Activated CD4-positive, alpha-beta T cell treated with anti-CD3 and anti-CD28 coated beads for 4 hours (primary cell): ENCODE measurements at places on chromosomes 12 and 14.

GRCh38 chr12:128771681-128772080, 52.1 kb downstream of the SLC15A4 start:
- no peak for DNase-seq

DNA sequence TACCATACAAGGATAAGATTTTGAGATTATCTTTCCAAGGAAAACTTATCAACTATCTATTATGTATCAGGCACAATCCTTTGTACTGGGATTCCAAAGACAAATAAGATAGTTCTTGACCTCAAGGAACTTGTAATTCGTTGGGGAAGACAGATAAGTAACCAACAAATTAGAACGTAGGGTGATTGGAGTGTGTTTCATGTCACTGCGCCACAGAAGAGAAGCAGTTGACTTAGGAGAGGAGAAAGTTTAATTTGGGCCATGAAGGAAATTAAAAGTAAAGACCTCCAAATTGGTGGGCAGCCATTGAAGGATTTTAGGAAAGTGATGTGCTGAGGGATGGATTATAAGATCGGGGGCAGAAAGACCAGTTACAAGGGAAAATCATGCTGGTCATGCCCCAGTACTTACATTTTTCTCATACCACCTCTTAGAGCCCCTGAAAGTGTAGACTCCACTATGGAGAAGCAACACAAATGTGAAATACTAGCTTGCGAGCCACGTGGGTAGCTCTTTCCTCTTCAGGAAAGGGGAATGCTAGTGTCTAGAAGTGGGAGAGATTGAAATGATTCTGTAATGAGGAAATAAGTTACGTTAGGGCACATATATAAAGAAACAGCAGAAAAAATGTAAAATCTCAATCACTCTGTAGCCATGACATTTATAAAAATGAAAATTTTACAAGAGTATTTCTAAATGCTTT, 148.7 kb downstream of the ETV6 start:
- no peak for DNase-seq

DNA sequence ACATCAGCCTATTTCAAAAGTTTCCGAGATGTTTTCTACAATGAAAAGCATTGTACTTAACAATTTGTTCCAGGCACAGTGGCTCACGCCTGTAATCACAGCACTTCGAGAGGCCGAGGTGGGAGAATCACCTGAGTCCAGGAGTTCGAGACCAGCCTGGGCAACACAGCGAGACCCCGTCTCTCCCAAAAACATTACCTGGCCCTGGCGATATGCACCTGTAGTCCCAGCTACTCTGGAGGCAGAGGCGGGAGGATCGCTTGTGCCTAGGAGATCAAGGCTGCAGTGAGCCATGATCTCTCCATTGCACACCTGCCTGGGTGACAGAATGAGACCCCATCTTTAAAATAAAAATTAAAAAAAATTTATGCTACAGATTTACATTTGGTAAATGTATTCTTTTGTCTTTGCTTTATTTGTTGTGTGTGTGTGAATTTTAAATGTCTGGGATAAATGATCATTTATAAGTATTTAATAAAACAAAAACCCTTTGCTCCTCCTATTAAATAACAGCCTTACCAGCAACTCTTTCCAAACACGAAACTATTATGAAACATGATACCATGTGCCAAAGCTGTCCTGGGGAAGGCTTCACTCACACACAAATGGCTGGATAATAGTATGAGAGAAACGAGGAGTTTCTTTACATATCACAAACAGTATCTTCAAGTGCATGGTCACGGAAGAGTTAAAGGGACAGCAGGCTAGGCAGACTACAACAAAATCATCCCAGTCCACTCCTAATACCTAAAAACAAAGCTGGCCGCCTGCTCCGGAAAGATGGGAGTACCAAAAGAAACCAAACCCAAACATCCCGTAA, 1.1 kb downstream of the ATXN3 start:
- no peak for DNase-seq

DNA sequence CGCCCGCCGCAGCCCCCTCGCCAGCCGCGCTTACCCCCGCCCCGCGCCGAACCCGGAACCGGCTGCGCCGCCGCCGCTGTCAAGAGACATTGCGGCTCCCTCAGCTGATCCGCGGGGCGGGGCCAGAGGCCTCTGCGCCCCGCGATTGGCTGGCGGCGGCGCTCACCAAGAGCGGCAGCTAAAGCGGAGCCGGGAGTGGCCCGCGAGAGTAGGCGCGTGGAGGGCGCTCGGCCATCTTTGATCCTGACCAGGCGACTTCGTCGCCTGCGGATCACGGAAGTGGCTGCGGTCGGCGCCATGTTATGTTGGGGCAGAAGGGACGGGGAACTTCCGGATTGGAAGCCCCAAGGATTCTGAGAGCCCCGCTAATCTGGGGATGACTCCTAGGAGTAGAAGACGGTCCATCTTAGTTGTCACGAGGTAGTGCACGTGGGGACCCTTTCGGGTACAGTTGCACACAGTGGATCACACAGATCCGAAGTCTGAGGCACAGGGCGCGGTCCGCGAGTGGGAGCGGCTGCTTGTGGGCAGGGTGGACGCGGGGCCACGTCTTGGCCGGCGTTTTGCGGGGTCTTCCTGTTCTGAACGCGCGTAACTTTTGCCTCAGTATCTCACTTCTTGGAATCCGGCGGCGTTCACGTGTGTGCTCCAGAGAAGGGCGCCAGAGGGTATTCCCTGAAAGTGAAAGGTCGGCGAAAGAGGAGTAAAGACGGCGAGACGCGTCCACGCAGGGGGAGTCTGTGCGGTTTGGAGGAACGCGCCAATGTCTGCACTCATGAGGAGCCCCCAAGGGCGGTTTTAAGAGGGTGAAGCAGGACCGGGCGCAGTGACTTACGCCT, at the start of gene CHFR:
Gene CHFR, minus strand, starts transcription at position 93 of the 839 bp plus-strand sequence. CDS start 277 bp downstream, outside the sequence.
- DNase-seq, result peak; percentile 89

DNA sequence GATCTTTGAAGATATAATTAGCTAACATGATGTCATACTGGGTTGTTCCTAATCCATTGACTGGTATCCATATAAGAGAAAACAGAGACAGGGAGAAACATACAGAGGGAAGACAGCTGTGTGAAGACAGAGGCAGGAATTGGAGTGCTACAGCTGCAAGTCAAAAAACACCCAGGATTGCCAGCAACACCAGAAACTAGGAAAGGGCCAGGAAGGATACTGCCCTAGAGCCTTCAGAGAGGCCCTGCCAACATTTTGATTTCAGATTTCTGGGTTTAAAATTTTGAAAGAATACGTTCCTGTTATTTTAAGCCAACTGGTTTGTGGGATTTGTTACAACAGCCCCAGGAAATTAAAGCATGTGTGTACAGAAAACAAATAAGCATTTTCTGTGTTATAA, 473.7 kb upstream of the FLRT2 start:
- DNase-seq, result no peak

GRCh38 chr14:50521912-50522341, 10.4 kb downstream of the MAP4K5 start:
- DNase-seq, result no peak

DNA sequence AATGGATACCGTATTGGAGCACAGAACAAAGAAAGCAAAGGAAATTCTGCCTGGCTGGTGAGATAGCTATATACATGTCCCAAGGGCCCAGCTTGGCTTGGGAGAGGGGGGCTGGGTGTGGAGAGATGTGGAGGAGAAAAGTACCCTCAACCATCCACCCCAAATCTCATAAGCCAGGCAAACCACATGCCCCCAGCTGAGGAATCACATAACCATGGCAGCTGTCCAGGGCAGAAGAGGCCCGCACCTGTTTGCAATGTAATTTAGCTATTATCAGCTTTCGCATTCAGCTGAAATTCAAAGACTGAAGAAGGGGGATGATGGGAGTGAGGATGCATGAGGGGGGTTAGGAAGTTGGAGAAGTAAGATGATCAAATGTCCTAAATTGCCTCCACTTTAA, 196.1 kb downstream of the TBX5 start:
- DNase-seq, result no peak

- no peak for DNase-seq
These were observed 36.5 kb upstream of the TMPRSS12 start for GRCh38 chr12:50806176-50806575.

DNA sequence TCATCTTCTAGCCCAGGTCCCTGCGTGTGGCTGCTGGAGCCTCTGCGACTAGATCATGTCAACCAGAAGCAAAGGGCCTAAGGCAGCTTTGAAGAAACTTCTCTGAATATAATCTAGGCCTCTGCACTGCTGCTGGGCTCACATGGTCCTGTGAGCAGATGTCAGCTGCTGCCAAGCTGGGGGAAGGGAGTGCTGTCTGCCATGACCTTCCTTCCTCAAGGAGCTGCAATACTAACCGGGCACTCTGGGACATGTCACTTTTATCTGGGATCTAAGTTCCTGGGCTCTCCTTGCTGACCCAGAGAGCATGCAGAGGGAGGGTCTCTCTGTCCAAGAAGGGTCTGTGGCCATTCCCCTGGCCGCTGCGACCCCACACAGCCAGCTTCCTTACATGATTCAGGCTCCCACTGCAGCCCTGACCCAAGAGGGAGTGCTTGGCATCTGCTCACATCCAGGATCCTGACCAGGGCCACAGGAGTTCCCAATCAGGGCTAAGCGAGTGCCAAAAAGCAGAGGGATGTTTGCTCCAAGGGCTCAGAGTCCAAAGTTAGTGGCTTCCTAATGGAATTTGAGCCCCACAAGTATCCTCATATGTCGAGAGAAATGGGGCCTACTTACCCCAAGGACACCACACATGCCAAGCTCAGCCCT, 74.0 kb downstream of the PLEKHG3 start:
- no peak for DNase-seq

DNA sequence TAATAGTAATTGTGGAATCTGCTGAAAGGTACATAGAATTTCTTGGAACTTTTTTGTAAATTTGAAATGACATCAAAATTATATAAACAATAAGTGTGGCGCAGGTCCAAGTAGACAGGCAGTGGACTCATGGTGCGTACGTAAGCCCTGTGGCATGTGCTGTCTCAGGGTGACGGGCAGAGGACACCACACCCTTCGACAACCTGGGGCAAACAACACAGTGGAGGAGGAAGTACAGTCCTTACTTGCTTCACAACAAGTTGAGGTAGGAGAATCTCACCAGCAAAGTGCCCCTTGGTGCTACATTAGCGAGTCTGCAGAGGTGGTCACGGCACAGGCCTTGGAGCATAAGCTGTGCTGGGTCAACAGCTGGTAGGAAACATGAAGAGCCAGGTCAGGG, 180.9 kb downstream of the AEBP2 start:
- no peak for DNase-seq

DNA sequence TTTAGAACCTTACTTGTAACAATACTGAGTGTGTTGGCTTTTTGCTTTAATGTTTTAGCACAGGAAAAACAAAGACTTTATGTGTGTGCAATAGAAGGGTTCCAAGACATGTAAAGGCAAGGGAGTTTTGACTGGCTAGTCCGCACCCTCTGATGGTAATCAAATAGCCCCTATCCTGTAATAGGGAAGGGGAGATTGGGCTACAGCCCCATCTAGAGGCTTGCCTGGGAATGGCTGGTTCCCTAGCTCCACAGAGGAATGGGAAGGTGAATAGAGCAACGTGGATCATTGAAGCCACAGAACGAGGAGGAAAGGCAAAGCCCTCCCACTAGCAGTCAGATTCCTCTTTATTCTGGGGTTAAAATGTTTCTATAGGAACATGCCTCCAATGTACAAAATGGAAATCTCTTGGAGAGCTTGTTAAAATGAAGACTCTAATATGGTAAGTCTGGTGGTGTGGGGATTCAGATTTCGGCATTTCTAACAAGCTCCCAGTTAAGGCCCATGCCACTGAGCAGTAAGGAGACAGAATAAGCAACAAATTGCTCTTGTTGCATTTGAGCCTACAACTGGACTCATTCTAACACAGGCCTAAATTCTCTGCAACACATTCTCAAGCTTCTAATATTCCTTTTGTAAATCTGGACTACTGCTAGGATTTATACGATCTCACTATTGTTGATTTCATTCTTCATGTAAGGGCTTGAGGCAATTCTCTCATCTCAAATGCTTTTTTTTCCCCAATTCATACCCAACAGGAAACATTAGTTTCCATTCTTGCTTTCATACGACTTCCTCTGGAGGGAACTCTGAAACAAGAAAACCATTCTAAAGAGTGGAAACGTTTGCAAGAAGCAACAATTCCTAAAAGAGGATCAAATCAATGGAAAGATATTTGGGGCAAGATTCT, 57.1 kb downstream of the NIN start:
- no peak for DNase-seq

DNA sequence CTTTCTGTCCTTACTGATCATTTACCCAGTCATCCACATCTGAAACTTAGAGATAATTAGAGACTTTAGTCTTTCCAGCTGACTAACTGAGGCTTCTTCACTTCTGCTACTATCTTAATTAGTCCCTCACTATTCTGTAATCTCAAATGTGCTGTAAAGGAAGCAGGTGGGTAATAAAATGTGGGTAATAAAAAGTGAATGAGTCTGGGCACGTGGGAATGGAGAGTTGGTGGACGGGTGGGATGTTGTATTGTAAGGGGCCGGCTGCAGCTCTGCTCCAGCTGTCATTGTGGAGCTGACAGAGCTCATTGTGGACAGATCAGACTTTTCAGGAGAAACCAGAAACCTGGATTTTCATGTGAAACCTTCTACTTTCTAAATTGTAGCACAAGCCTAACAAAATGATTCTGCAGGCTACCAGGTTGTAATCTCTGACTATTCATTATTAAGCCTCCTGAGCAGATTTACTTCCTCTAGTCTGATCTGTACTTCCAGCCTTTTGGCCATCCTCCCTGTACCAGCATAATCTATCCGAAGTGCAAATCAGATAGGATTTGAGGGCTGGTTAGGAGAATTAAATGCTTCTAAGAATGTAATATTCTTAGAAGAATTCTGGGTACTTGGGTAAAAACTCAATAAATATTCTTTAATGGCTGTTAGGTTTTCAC, 42.0 kb upstream of the BMAL2 start:
- DNase-seq, result no peak

DNA sequence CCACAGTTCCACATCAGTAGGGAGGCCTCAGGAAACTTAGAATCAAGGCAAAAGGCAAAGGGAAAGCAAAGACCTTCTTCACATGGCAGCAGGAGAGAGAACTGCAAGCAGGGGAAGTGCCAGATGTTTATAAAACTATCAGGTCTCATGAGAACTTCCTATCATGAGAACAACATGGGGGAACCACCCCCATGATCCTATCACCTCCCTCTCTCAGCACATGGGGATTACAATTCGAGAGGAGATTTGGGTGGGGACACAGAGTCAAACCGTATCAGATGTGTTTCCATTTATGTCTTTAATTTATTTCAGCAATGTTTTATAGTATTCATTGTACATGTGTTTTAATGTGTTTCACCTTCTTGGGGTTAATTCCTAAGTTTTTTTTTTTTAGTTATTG, 25.8 kb downstream of the METAP2 start:
- DNase-seq, result no peak

GRCh38 chr14:61472011-61472672, 150.8 kb downstream of the PRKCH start:
- DNase-seq, result peak; percentile 49

DNA sequence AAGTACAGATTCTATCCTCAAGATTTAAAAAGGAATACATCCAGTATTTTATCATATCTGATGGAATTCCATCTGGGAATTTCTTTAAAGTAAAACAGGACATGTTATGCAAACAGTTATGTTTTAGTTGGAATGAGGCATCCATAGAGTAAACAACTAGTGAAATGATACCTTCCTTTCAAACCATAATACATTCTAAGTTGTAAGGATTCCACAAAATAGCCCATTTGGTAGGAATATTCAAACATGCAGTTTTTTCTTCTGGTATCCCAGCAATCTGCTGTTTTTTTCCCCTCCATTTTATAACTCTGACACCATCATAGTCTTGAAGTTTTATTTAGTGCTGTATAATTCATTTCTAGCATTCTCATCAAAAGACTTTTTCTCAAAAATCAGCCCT, 149.6 kb downstream of the ADAMTS20 start:
- no peak for DNase-seq
